ENCODE measurements at places on chromosomes 3 and 15. TPM values are rescaled to one million over a fixed set of nuclear protein-coding genes. Genes with fewer than 3 reads are reported as not detected.

DNA sequence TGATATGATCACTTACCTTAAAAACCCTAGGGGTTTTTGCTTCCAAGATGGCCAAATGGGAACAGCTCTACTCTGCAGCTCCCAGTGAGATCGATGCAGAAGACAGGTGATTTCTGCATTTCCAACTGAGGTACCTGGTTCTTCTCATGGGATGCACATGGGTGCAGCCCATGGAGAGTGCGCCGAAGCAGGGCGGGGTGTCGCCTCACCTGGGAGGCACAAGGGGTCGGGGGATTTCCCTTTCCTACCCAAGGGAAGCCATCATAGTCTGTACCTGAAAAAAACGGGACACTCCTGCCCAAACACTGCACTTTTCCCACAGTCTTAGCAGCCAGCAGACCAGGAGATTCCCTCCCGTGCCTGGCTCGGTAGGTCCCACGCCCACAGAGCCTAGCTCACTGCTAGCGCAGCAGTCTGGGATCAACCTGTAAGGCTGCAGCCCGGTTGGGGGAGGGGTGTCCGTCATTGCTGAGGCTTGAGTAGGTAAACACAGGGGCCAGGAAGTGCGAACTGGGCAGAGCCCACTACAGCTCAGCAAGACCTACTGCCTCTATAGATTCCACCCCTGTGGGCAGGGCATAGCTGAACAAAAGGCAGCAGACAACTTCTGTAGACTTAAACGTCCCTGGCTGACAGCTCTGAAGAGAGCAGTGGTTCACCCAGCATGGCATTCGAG lies 78.6 kb downstream of the CTNNB1 start:
- no peak overlapping the region for H3K4me3 ChIP-seq
- H3K27me3 ChIP-seq: peaks cover 3% of the 10 kb centered on the region
- no peak overlapping the region for H3K27ac ChIP-seq
- no peaks in the 10 kb centered on the region for H3K4me1 ChIP-seq

- no peak overlapping the region for H3K4me3 ChIP-seq
- H3K4me1 ChIP-seq: peaks cover 20% of the 10 kb centered on the region
- peak; percentile 54 for DNase-seq
- no peaks in the 10 kb centered on the region for H3K27me3 ChIP-seq
- H3K36me3 ChIP-seq: no peaks in the 10 kb centered on the region
Measured at GRCh38 chr3:156615592-156616173, 58.7 kb upstream of the TIPARP start.

DNA sequence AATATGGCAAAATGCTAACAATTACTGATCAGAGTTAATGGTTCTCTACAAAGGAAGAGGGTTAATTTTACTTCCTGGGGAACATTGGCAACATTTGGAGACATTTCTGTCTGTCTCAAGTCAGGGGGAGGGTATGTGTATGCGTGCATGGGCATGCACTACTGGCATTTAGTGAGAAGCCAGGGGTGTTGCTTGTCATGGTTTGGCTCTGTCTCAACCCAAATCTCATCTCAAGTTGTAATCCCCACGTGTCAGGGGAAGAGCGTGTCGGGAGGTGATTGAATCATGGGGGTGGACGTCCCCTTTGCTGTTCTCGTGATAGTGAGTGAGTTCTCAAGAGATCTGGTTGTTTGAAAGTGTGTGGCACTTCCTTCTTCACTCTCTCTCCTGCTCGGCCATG lies 28.3 kb upstream of the TNIK start:
- H3K36me3 ChIP-seq: no peaks in the 10 kb centered on the region
- DNase-seq: no peak
- H3K4me1 ChIP-seq: peaks cover 32% of the 10 kb centered on the region
- no peak overlapping the region for H3K27ac ChIP-seq
- H3K27me3 ChIP-seq: no peaks in the 10 kb centered on the region

- peaks cover 11% of the 10 kb centered on the region for H3K27me3 ChIP-seq
- no peak overlapping the region for H3K4me3 ChIP-seq
- DNase-seq: peak; percentile 85
- peaks cover 4% of the 10 kb centered on the region for H3K4me1 ChIP-seq
- no peaks in the 10 kb centered on the region for H3K36me3 ChIP-seq
Measured at GRCh38 chr15:75836959-75837334, 6.3 kb upstream of the UBE2Q2 start.

- no peaks in the 10 kb centered on the region for H3K27me3 ChIP-seq
Measured at GRCh38 chr3:141261472-141262307, 30.1 kb downstream of the PXYLP1 start.

- DNase-seq: no peak
- H3K27ac ChIP-seq: no peak overlapping the region
- no peaks in the 10 kb centered on the region for H3K36me3 ChIP-seq
- peaks cover 40% of the 10 kb centered on the region for H3K27me3 ChIP-seq
- no peaks in the 10 kb centered on the region for H3K4me1 ChIP-seq
- H3K4me3 ChIP-seq: no peak overlapping the region
Measured at GRCh38 chr15:65414841-65415621, 7.7 kb downstream of the IGDCC4 start.

DNA sequence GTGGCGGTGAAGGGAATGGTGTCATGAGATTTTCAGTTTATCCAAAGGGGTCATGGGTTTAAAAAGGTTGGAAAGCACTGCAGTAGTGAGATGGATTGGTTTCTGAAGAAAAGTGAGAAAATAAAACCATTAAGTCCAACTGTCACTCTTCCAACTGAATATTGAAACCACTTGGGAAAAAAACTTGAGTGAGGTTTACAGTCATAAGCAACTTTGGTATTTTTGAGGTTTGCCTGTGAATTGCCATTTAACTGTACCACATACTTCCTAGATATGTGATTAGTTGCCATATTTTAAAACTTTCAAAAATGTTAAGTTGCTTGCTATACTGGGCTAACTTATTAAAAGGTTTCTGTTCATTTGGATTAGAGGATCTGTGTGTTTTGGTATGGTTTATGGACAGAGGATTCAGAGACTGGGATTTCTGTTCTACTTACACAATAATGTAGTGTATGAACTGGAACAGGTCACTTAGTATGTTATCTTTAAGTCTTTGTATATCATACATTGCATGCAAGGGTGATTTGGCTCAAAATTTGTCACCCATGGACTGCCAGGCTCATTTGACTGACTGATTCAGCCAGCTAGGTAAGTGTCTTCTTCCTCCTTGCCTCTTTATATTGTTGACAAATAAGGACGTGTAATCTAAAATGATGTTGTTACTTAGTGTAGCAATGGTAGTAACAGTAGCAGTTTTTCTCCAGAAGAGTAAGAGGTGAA lies 201.4 kb upstream of the EOMES start:
- peaks cover 7% of the 10 kb centered on the region for H3K36me3 ChIP-seq
- peaks cover 36% of the 10 kb centered on the region for H3K4me1 ChIP-seq
- peak overlapping the region; percentile 52 for H3K27ac ChIP-seq
- H3K4me3 ChIP-seq: peak overlapping the region; percentile 44

TNNC1 gene
- total RNA-seq: 1.5 TPM

GOLGA8H gene
- total RNA-seq: not detected

TBC1D5 gene
- 39.0 TPM for total RNA-seq

PRSS50 gene
- total RNA-seq: not detected

RASGRP1 gene
- 94.7 TPM for total RNA-seq
